ENCODE measurements at places on chromosomes 7 and 10.

DNA sequence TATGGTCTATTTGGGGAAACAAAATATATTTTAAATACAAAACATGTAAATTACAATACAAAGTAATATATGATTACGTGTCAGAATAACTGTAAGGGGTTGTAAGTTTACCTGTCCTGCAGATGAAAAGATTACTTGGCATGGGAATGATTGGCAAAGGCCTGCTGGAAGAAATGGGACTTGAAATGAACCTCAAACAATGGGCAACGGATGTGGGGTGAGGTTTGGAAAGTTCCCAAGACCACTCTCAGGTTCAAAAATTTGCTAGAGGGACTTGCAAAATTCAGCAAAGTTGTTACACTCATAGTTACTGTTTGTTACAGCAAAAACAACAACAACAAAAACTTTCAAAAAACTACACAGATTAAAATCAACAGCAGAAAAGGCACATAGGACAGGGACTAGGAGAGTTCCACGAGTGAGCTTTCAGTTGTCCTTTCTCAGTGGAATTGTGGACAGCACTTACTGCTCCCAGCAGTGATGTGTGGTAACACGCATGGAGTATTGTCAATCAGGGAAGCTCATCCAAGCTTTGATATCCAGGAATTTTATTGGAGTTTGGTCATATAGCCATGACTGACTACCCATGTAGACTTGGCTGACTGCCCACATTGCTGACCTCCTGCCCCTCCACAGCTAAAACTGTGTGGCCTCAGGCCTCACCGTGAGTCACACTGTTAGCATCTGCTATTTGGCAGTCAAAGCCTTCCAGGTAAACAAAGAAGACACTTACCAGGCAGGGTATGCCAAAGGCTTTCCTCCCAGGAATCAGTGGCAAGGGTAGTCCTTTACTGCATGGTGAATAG, 43.8 kb downstream of the EXOC6 start:
- DNase-seq: no peak

- no peak for DNase-seq
Observed at GRCh38 chr10:122157451-122157850, 113.6 kb upstream of the BTBD16 start.

GRCh38 chr7:82080254-82080927, 310.5 kb upstream of the HGF start:
- no peak for DNase-seq

GRCh38 chr7:150384406-150385301, 5.5 kb downstream of the ZNF775 start:
- DNase-seq: no peak
